ENCODE measurements at places on chromosomes 16 and 17. TPM values are rescaled to one million over a fixed set of nuclear protein-coding genes. Genes with fewer than 3 reads are reported as not detected.

The BRICD5 gene
- 0.84 TPM for total RNA-seq

The KRT15 gene
- not detected for total RNA-seq

The ACAP1 gene
- total RNA-seq, result 107 TPM

The ZFPM1 gene
- 5.8 TPM for total RNA-seq

The PNPO gene
- 6.6 TPM for total RNA-seq

The PRAC2 gene
- total RNA-seq, result not detected

The CMTM2 gene
- total RNA-seq, result 0.52 TPM

The LLGL2 gene
- 13.2 TPM for total RNA-seq

The ZNF207 gene
- total RNA-seq, result 281 TPM

The NFE2L1 gene
- total RNA-seq, result 17.0 TPM

The TP53TG3 gene
- total RNA-seq, result not detected

The CXCL16 gene
- 32.6 TPM for total RNA-seq

The TM4SF5 gene
- not detected for total RNA-seq

The PAGR1 gene
- 14.4 TPM for total RNA-seq

Data from mononuclear cell (primary cell).